Left forelimb (tissue), 1 donor: ENCODE measurements at places on chromosomes 6 and 20.

- DNase-seq: no peak
Observed at GRCh38 chr6:1438471-1438881, 49.1 kb downstream of the FOXF2 start.

DNA sequence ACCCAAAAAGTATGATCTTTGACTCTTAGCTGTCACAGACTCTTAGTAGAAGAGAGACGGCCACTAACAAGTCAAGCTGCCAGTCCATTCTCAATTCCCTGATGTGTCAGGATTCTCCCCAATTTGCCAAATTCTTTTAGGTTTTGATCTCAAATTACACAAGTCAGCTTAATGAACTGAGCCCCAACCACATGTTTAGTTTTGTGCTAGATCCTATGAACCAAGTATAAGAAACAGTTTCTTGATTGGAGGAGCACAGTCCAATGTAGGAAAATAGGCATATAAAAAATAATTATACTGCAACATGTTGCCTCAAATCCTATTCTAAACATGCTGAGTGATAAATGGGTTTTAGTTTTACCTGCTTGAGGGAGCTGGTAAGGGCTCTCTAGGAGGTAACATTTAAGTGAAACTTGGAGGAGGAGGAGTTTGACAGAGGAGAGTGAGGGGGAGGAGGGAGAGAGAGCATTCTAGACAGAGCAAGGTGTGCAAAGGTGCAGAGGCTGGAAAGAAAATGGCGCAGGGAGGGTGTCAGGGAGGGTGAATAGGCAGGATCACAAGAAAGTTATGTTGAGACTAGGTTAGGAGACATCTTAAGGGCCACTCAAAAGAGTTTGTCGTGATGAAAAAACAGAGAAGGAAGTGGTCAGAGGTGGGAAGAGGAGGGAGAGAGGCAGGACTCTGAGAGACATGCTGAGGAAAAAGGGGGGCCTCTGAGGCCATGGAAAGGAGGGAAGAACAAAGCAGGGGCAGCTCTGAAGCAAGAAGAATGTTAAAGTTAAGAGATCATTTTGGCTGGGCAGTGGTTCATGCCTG, 22.8 kb upstream of the FAM83C start:
- DNase-seq: no peak

GRCh38 chr6:54072635-54073313, 38.5 kb upstream of the MLIP start:
- no peak for DNase-seq

DNA sequence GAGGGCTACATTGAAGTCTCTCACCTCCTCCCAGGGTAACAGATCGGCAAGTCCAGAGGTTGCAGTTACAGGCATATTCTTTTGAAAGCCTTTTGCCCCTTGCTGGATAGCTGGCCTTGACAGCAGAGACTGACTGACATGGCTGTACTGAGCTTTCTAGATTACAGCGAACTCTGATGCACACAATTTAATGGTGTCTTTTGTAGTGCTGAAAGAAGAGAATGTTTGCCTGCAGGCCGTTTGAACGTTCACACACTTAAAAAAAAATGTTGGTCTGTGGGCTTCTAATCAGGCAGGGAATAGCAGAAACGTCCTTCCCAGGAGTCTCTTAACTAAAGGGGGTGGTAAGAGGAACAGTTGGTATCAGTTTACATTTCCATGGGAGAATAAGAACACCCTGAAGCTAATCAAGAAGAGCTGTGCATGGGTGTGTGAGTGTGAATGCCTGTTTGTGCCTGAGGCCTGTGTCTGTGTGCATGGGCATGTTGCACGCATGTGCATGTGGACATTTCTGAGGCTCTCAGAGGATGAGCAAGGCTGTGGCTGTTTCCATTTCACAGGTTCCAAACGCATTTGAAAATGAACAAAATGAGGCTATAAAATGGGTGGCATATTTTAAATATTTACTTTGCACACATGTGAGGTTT, 213.9 kb upstream of the SSTR4 start:
- DNase-seq: no peak

- no peak for DNase-seq
Observed at GRCh38 chr6:34172961-34173775, 27.3 kb upstream of the GRM4 start.

- no peak for DNase-seq
Observed at GRCh38 chr20:56630086-56630493, 984 bp downstream of the TFAP2C start.
